ENCODE measurements at places on chromosomes 2 and 18.

GRCh38 chr18:79614211-79614955 lies 65.2 kb upstream of the CTDP1 start:
- no peak for DNase-seq

- peak; percentile 79 for DNase-seq
These were observed 8.2 kb downstream of the KCNJ3 start for GRCh38 chr2:154706660-154707059.

GRCh38 chr18:36672437-36673344 lies 156.1 kb downstream of the TPGS2 start:
- DNase-seq, result peak; percentile 71

DNA sequence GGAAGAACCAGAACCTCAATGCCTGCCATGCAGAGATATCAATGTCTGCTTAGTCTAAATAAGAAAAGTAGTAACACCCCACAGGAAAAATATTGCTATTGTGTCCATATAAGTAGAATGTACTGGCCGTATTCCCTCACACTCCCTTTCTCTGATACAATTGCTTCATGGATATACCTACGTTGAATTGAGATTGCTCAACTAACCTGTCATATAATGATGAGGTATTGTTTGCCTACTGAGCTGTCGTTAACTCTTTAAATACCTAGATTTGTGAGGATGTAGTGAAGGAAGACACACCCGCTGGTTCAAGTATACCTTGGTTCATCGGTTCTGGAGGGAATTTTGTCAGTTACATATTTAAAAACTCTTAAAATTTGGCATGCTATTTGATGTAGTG lies 480.7 kb upstream of the TCF4 start:
- no peak for DNase-seq

GRCh38 chr2:113216321-113216720 lies 42.5 kb downstream of the PSD4 start:
- no peak for DNase-seq

DNA sequence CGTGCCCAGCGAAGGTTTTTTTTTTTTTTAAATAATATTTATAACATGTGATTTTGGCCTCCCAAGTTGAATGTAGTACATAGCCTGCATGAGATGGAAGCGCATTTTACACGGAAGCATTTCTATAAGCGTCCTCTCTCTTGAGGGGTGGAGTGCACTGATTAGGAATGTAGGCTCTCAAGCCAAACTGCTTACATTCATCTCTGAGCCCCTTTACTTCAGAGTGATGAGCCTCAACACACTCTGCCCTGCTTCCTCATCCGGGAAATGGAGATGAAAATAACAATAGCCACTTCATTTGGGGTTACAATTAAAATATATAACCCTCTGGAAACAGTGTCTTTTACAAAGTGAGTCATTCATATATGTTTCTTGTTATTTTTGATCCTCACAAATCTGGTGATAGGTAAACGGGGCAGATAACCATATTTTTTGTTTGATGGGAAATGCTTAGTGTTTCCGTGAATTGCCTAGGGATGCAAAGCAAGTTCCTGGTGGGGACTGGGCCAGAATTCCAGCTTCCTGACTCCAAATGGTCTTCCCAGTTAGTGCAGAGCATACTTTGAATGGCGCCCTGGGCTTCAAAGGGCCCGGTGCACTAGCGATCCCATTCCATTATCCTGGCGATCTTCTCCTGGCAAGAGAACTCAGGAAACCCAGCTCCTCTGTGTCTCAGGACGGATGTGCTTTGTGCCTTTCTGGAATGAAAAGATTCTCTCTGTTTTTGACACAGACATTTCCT lies 124.3 kb downstream of the PIEZO2 start:
- no peak for DNase-seq

GRCh38 chr2:4381773-4382172 lies 678.4 kb downstream of the DCDC2C start:
- no peak for DNase-seq

- DNase-seq, result no peak
These were observed 47.4 kb upstream of the RAPH1 start for GRCh38 chr2:203582468-203582867.

- DNase-seq, result no peak
These were observed 11.6 kb upstream of the OLA1 start for GRCh38 chr2:174259981-174260380.

- DNase-seq, result no peak
These were observed 6.4 kb upstream of the RBM44 start for GRCh38 chr2:237791977-237792727.
